ENCODE measurements at places on chromosomes 16 and 17. TPM values are rescaled to one million over a fixed set of nuclear protein-coding genes. Genes with fewer than 3 reads are reported as not detected.

Gene ZNF75A
- total RNA-seq, result 50.8 TPM

- H3K36me3 ChIP-seq, result no peaks in the 10 kb centered on the region
- peaks cover 7% of the 10 kb centered on the region for H3K4me1 ChIP-seq
- peaks cover 3% of the 10 kb centered on the region for H3K27me3 ChIP-seq
- DNase-seq, result no peak
These were observed 3.0 kb downstream of the CCL16 start for GRCh38 chr17:35978346-35978745.

DNA sequence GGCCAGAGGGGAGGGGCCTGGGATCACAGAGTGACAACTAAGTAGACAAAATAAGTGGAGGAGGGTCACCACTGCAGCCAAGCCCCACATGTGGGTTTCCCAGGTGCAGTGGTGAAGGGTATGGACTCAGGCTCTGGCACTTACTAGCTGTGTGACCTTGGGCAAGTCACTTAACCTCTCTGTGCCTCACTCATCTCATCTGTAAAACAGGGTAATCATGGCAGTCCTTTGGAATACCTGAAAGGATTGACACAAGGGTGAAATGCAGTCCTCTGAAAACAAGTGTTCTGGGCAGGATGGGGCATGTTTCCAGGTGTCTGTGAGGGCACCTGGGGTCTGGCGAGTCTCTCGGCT is 55.8 kb downstream of the NKD1 start:
- no peak overlapping the region for H3K27ac ChIP-seq
- H3K27me3 ChIP-seq, result no peaks in the 10 kb centered on the region
- no peak for DNase-seq
- H3K4me1 ChIP-seq, result peaks cover 49% of the 10 kb centered on the region
- H3K4me3 ChIP-seq, result no peak overlapping the region

GRCh38 chr16:12122202-12122601 is 145.7 kb downstream of the SNX29 start:
- H3K36me3 ChIP-seq, result peaks cover 7% of the 10 kb centered on the region
- H3K27ac ChIP-seq, result no peak overlapping the region
- no peak for DNase-seq
- H3K4me3 ChIP-seq, result no peak overlapping the region
- H3K4me1 ChIP-seq, result peaks cover 36% of the 10 kb centered on the region

DNA sequence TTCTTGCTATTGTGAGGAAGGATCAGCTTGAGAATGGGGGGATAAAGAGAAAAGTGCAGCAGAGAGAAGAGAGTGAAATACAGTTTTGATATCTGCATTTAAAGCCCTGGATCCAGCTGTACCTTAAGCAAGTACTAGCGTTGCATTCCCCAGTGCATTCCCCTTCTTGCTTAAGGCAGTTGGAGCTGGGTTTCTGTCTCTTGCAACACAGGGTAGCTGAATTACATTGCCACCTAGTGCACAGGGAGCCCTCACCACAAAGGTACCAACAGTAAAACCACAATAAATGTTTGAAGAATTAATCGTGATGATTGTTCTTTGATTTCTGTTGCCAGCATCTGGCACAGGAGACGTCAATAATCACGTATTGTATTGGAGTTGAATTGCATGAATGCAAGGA is 588.7 kb downstream of the RBFOX1 start:
- no peak overlapping the region for H3K4me3 ChIP-seq
- no peak overlapping the region for H3K27ac ChIP-seq
- H3K27me3 ChIP-seq, result no peaks in the 10 kb centered on the region
- no peaks in the 10 kb centered on the region for H3K36me3 ChIP-seq
- H3K4me1 ChIP-seq, result no peaks in the 10 kb centered on the region
- no peak for DNase-seq

Data from type B pancreatic cell (in vitro differentiated cells).